ENCODE measurements at places on chromosomes 5 and 9.

GRCh38 chr5:926417-927171 is 33.9 kb downstream of the TRIP13 start:
- no peak for DNase-seq

- no peak for DNase-seq
Measured at GRCh38 chr9:2525147-2525546, 96.4 kb upstream of the VLDLR start.

DNA sequence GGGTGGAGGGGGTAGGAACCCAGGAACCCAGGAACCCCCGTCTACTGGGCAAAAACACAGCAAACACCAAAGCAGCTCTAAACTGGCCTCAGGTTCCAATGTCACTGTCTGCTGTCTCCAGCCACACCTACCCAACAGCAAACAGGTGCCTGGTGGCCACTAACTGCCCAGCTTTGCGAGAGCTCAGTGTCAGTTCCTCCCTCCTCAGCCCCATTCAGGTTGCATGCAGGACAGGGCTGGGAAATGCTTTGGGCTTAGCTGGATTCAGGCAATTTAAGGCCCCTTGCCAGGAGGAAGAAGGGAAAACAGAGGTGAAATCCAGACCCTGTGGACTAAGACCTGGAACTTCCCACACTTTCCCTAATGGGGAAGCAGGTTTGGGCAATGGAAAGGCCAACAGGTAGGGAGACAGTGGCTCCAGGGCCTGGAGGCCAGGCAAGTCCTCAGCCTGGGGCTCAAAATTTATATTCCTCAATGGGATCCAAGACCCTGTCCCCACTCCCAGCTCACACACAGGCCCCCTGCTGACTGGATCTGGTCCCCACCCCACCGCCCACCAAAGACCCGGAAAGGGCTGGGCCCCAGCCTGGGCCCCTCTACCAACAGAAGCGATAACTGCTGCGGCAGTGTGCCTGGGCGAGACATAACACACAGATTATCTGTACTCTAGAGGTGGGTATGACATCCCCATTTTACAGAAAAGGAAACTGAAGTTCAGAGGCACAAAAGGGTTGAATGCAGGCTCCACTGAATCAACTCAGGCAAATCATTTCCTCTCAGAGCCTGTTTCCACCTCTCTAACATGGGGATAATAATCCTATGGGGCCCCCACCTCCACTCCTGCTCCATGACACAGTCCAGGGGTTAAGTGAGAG is 3.5 kb downstream of the EEIG1 start:
- DNase-seq: no peak

- no peak for DNase-seq
Measured at GRCh38 chr5:33023649-33024048, 312.5 kb downstream of the NPR3 start.

GRCh38 chr9:81629440-81629839 is 59.9 kb downstream of the TLE1 start:
- DNase-seq: no peak

- no peak for DNase-seq
Measured at GRCh38 chr5:152819891-152820290, 414.8 kb upstream of the NMUR2 start.

DNA sequence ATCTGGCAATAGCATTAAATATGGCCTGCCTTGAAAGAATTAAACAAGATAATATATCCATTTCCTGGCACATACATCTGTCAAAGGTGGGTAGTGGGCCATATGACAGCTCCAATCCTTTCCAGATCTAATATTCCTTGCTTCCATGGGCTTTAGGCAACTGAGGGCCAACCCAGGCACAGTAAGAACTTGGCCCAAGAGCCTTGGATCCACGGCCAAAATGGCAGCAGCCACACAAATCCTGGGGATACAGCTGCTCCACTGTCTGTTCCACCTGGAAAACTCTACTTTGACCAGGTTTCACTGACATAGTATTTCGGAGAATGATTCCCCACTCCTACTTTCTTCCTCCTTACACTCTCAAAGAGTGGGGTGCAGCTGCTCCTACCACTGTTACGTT is 13.3 kb downstream of the HAVCR1 start:
- DNase-seq: no peak

GRCh38 chr5:109816732-109817131 is 127.0 kb downstream of the MAN2A1 start:
- DNase-seq: no peak

GRCh38 chr5:98121036-98121936 is 652.2 kb upstream of the RGMB start:
- no peak for DNase-seq

GRCh38 chr5:67199859-67200258 is 3.3 kb upstream of the CD180 start:
- DNase-seq: no peak

GRCh38 chr9:6686396-6686795 is 40.9 kb upstream of the GLDC start:
- no peak for DNase-seq

DNA sequence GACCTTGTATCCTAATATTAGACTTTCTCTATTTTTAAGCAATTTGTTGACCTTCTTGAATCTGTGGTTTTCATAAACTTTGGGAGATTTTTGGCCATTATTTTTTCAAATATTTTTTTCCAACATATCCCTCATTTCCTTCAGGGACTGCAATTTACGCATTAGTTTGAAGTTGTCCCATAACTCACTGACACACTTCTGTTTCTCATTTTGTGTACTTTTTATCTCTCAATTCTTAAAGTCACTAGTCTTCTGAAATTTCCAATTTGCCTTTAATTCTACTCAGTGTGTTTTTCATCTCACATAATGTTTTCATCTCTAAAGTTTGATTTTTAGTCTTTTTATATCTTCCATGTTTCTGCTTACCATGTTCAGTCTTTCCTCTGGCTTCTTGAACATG is 356.8 kb downstream of the RAB3C start:
- DNase-seq: no peak

- no peak for DNase-seq
Measured at GRCh38 chr5:10424124-10424731, 17.5 kb upstream of the ROPN1L start.

GRCh38 chr5:153782589-153783361 is 255.9 kb downstream of the FAM114A2 start:
- DNase-seq: no peak
